Fibroblast of lung (primary cell): ENCODE measurements at places on chromosomes 1 and 21. TPM values are rescaled to one million over a fixed set of nuclear protein-coding genes. Genes with fewer than 3 reads are reported as not detected.

- DNase-seq = no peak
These were observed 80.4 kb downstream of the KCND3 start for GRCh38 chr1:111909030-111909429.

UMODL1 gene
- not detected in 2 replicates for total RNA-seq

DNA sequence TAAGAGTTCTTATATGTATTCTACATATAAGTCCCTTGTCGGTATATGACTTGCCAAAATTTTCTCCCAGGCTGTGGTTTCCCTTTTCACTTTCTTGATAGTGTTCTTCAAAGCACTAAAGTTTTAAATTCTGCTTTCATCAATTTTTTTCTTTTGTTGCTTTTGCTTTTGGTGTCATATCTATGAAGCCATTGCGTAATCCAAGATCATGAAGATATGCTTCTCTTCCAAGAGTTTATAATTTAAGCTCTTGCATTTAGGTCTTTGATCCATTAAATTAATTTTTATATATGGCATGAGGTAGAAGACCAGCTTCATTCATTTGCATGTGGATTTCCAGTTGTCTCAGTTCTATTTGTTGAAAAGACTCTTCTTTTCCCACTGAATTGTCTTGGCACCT lies 22.2 kb downstream of the DESI2 start:
- DNase-seq = peak; percentile 19

C8B gene
- not detected in 2 replicates for total RNA-seq
